Adrenal gland (tissue), 19 donors: ENCODE measurements at places on chromosomes 7 and 10. TPM values are rescaled to one million over a fixed set of nuclear protein-coding genes. Genes with fewer than 3 reads are reported as not detected.

Gene RASA4B
- total RNA-seq: 31.3 TPM

Gene IMMP2L
- total RNA-seq: 31.4 TPM

Gene SFXN2
- 1.9 TPM for total RNA-seq

Gene RARRES2
- 132 TPM for total RNA-seq

Gene TMEM270
- not detected for total RNA-seq

Gene KCNH2
- 5.3 TPM for total RNA-seq

DNA sequence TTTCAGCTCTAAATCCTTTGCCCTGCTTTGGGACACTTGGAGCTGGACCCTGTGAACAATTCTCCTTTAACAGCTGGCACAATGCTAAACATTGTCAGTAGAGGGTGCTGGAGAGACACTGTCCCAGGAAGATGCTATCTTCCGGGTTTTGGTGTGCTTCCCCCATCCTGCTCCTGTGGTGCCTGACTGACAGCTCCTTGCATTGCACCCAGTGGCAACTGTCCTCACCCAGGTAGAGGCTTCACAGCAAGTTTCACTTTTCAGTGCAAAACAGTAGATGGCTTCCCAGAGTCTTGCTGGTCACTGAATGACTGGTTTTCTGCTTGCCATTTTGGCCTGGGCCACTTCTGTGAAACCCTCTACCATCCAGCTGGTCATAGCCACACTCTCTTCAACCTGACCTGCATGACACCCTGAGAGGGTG, 77.3 kb downstream of the CDC14C start:
- H3K4me3 ChIP-seq: no peak overlapping the region
- H3K27me3 ChIP-seq: no peaks in the 10 kb centered on the region
- no peak overlapping the region for H3K27ac ChIP-seq
- DNase-seq: peak; percentile 5
- H3K36me3 ChIP-seq: no peaks in the 10 kb centered on the region
- no peaks in the 10 kb centered on the region for H3K4me1 ChIP-seq

DNA sequence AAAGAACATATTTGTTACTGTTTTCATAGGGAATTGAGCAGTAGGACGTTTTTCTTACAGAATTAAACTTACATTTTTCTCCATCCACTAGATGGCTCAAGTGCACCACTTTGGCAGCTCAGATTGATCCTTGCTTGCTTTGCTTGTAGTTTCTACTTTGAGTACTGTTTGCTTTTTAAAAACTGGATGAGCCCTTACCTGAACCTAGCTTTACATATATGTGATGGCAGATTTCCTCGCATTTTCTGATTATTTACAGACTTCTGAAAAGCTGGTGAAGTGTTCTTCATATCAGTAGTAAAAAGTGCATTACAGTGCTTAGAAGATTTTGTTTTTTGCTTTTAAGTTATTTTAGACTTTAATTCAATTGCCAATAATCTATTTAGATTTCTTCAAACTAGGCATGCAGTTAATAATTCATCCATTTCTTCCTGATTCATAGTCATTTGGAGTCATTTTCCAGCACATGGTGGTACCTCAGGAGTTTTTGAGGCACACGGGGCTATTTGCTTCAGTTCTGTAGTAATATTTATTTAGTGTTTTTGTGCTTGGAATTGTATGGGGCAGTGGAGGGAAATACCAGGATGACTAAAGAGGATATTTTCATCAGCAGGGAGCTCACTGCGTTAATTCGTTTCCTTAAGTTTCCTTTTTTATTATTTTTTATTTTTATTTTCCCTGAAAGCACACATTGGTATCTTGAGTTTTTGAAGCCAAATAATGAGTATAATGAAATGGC, 57.3 kb downstream of the MAPK8 start:
- H3K27ac ChIP-seq: no peak overlapping the region
- DNase-seq: peak; percentile 42
- peaks cover 13% of the 10 kb centered on the region for H3K4me1 ChIP-seq

DNA sequence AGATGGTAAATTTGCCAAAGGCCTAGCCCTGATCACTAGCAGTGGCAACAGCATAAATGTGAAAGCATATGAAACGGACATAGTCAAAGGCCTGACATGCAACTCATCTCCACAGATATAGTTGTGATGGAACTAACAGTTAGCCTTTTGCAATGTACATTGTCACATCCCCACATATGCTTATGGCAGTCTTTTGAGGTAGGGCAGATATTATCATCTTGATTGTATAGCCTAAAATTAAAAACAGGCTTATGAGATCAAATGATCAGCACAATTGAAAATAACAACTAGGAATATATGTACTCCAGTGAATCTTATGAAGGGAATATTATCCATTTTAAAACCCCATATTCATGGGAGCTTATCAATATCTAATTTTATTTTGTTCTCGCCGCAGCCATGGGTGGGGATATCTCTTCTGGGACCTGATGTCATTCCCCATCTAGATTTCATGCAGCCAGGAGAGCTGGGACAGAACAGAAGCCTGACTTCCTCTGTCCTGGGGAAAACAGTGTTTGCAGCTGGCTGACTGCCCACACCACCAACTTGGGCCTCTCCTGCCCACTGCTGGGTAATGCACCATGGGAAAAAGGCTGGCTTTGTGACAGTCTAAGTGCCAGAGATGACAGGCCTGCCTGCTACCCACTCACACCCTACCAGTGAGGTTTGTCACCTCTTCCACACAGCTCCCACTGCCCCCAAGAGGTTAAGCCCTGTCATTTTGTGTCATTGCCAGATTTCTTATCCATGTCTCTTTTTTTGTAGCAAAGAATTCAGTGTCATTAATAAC, 180.2 kb upstream of the FZD1 start:
- no peaks in the 10 kb centered on the region for H3K27me3 ChIP-seq
- no peak overlapping the region for H3K27ac ChIP-seq
- DNase-seq: peak; percentile 59

DNA sequence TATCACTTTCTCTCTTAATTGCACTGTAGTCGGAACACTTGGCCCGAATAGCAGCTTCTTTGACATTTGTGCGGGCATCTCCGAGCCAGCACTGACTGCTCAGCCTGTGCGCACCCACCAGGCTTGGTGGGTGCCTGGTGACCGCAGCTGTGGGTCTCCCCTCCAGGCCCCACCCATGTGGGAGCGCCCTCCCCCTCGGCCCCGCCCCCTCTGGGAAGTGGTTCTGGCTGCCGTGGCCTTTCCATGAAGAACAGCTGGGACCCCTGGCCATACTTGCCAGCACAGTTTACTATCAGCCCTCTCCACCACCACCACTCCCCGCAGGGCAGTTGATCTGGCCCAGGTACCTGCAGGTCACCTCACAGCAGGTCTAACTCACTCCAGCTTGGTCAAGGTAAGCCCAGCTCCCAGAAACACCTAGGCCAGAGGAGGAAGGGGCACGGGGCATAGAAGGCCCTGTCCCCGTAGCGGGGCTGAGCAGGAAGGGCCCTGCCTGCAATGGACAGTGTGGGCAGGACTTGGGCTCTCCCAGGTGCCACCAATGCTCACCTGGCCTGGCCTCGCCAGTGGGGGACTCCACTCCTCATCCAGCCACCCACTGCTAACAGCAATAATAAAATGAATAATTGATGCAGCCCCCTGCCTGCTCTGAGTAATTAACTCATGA, 5.8 kb downstream of the RASGEF1A start:
- H3K27me3 ChIP-seq: peaks cover 6% of the 10 kb centered on the region
- no peak overlapping the region for H3K27ac ChIP-seq
- H3K36me3 ChIP-seq: no peaks in the 10 kb centered on the region
- no peak for DNase-seq
